Body of pancreas (tissue), 4 donors: ENCODE measurements at places on chromosomes 16 and 17. TPM values are rescaled to one million over a fixed set of nuclear protein-coding genes. Genes with fewer than 3 reads are reported as not detected.

The MLKL gene
- 10.9 TPM for total RNA-seq

DNA sequence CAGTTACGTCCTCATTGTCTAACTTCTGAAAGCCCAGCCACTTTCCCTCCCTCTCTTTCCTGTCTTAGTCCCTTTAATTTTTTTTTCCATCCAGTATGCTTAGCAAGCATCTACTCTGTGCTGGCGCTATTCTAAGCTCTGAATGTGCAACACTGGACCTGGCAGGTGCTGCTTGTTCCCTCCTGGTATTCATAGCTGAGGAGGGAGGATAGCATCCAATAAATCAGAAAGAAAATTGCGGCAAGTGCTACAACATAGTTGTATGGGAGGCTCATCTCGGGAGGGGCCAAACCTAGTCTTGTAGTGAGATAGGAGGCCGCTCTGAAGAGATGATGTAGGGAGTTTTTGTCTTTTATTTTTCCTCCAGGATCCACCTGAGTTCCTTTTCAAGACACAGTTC lies 457.3 kb upstream of the HSBP1 start:
- DNase-seq = no peak

DNA sequence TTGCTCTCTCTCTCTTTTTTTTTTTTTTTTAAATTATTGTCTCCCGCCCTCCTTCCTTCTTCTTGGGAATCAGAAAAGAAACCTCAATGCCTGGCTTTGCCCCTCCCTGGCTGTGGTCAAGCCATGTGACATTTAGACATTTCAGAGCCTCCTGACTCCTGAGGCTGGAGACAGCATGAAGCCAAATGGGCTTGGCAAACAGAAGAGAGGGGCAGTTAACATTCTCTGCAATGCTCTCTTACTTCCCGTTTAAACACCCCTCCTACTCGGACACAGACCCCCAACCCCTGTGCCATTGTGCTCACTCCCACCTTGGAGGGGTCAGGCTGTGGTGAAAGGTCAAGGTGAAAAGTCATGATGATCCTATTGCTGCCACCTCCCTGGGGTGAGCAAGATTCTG lies 14.7 kb upstream of the MEOX1 start:
- DNase-seq = no peak

The PER1 gene
- 27.5 TPM for total RNA-seq

GRCh38 chr17:65193716-65194293 lies 56.6 kb downstream of the RGS9 start:
- no peak for DNase-seq
